ENCODE measurements at places on chromosomes 16 and 17. TPM values are rescaled to one million over a fixed set of nuclear protein-coding genes. Genes with fewer than 3 reads are reported as not detected.

- H3K27me3 ChIP-seq: no peaks in the 10 kb centered on the region
- no peaks in the 10 kb centered on the region for H3K36me3 ChIP-seq
- no peak overlapping the region for H3K27ac ChIP-seq
These were observed 16.2 kb upstream of the PHF12 start for GRCh38 chr17:28967221-28968135.

GRCh38 chr17:78242024-78242742 is 10.8 kb downstream of the TMEM235 start:
- no peaks in the 10 kb centered on the region for H3K4me1 ChIP-seq
- no peak overlapping the region for H3K27ac ChIP-seq
- no peak for DNase-seq
- no peaks in the 10 kb centered on the region for H3K36me3 ChIP-seq
- H3K4me3 ChIP-seq: no peak overlapping the region

DNA sequence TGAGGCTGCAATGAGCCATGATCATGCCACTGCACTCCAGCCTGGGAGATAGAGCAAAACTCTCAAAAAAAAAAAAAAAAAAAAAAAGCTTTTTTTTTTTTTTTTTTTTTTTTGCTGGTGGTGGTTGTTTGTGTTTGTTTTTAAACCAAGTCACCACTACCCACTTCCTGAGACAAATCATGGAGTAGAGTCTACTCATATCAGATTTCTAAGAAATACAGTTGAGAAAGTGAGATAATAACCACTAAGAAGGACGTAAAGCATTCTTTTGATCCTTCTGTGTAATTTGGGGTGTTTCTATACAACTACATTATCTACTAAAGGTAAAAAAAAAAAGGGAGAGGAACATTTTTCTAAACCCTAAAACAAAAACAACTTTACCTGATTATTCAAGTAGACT is 38.0 kb downstream of the AXIN2 start:
- no peak for DNase-seq
- H3K27ac ChIP-seq: no peak overlapping the region
- H3K27me3 ChIP-seq: no peaks in the 10 kb centered on the region

ESRP2 gene
- 0.27 TPM for total RNA-seq

GRCh38 chr17:38751808-38752307 is 683 bp upstream of the PSMB3 start:
- peaks cover 17% of the 10 kb centered on the region for H3K36me3 ChIP-seq
- peak overlapping the region; percentile 98 for H3K4me3 ChIP-seq
- peak; percentile 82 for DNase-seq
- peak overlapping the region; percentile 91 for H3K27ac ChIP-seq

- no peak for DNase-seq
- no peak overlapping the region for H3K4me3 ChIP-seq
- H3K27me3 ChIP-seq: peaks cover 1% of the 10 kb centered on the region
- no peak overlapping the region for H3K27ac ChIP-seq
- peaks cover 14% of the 10 kb centered on the region for H3K4me1 ChIP-seq
- H3K36me3 ChIP-seq: no peaks in the 10 kb centered on the region
These were observed 3.3 kb upstream of the VAC14 start for GRCh38 chr16:70804153-70804733.

DNA sequence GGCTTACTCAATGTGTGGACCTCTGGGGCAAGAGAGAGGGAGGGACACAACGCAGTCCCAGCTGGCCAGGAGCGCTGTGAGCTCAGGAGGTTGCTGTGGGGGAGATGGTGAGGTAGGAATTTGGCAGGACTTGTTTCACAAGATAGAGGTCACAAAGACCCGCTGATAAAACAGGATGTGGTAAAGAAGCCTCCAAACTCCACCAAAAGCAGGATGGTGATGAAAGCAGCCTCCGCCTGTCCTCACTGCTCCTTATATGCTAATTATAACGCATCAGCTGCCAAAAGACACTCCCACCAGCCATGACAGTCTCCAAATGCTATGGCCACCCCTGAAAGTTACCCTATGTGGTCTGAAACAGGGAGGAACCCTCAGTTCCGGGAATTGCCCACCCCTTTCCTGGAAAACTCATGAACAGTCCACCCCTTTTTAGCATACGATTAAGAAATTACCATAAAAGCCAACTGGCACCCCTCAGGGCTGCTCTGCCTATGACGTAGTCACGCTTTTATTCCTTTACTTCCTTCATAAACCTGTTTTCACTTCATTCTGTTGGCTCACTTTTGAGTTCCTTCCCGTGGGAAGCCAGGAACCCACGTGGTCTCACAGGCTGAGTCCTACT is 5.3 kb upstream of the EIF4A3 start:
- H3K27me3 ChIP-seq: no peaks in the 10 kb centered on the region
- peaks cover 17% of the 10 kb centered on the region for H3K4me1 ChIP-seq
- H3K36me3 ChIP-seq: no peaks in the 10 kb centered on the region
- no peak overlapping the region for H3K27ac ChIP-seq

GRCh38 chr17:76265624-76266243 is 586 bp downstream of the UBALD2 start:
- peaks cover 72% of the 10 kb centered on the region for H3K4me1 ChIP-seq
- no peaks in the 10 kb centered on the region for H3K27me3 ChIP-seq
- peak overlapping the region; percentile 87 for H3K4me3 ChIP-seq
- H3K36me3 ChIP-seq: peaks cover 23% of the 10 kb centered on the region
- peak; percentile 66 for DNase-seq
- peak overlapping the region; percentile 79 for H3K27ac ChIP-seq

- no peaks in the 10 kb centered on the region for H3K27me3 ChIP-seq
- no peaks in the 10 kb centered on the region for H3K36me3 ChIP-seq
- no peak overlapping the region for H3K27ac ChIP-seq
- DNase-seq: no peak
These were observed 51.2 kb upstream of the TOB1 start for GRCh38 chr17:50917418-50917743.

GRCh38 chr17:8020776-8021564 is 17.9 kb upstream of the ALOX15B start:
- peaks cover 13% of the 10 kb centered on the region for H3K27me3 ChIP-seq
- no peaks in the 10 kb centered on the region for H3K36me3 ChIP-seq
- no peak for DNase-seq
- H3K4me3 ChIP-seq: no peak overlapping the region
- no peaks in the 10 kb centered on the region for H3K4me1 ChIP-seq

ABCA8 gene
- total RNA-seq: not detected

GRCh38 chr17:61351745-61352407 is 47.8 kb upstream of the TBX2 start:
- no peaks in the 10 kb centered on the region for H3K27me3 ChIP-seq
- DNase-seq: no peak
- H3K4me1 ChIP-seq: no peaks in the 10 kb centered on the region
- H3K36me3 ChIP-seq: no peaks in the 10 kb centered on the region
- no peak overlapping the region for H3K27ac ChIP-seq

- no peaks in the 10 kb centered on the region for H3K4me1 ChIP-seq
- no peaks in the 10 kb centered on the region for H3K27me3 ChIP-seq
These were observed 11.9 kb downstream of the KATNB1 start for GRCh38 chr16:57747496-57747895.

Measured in CD8-positive, alpha-beta memory T cell (primary cell).